ENCODE measurements at places on chromosomes 2 and 18. TPM values are rescaled to one million over a fixed set of nuclear protein-coding genes. Genes with fewer than 3 reads are reported as not detected.

DNA sequence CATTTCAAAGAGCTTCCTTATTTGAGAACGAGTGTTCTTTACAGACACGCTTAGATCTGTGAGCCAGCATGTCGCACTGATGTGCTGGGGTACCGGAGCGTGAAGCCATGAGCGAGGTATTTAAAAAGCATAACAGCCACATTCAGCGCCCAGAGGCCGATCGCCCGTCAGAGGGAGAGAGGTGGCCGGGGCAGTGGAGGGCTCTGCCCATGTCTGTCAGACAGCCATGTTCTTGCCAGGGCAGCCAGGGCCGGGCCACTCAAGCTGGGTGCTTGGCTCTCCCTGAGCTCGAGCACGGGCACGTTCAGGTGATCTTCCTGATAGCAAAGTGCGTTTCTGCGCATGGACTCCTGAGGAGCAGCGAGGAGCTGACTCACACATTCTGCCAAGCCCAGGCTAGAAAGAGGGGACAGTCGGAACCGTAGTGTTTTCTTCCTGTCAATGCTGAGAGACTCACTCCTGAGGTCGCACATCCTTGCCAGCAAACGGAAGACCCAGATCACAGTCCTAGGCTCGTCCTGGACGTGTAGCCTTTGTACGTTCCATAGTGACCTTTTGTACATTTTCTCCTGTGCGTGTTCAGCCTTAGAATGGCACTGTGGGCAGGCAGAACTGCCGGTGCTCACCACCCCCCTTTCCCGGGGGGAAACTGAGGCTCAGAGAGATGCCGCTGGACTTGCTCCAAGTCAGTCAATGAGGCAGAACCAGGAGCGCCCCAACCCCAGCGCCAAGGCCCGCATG is 100.7 kb downstream of the NFATC1 start:
- DNase-seq, result no peak

DNA sequence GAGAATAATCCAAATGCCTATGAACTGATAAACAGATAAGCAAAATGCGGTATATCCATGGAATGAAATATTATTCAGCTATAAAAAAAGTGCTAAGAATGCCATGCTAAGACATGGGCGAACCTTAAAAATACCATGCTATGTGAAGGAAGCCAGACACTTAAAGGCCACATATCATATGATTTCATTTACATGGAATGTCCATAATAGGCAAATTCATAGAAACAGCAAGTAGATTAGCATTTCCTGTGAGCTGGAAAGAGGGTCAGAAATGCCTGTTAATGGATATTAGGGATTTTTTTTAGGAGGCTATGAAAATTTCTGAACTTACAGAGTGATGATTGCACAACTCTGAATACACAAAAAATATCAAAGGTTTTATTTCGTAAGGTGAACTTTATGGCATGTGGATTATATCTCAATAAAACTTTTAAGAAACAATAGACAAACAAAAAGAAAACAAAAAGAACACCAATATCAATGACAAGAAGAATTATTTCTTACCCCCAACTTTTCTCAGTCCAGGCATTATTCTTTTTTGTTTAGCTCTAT is 1207.7 kb downstream of the SUCLG1 start:
- DNase-seq, result no peak

DNA sequence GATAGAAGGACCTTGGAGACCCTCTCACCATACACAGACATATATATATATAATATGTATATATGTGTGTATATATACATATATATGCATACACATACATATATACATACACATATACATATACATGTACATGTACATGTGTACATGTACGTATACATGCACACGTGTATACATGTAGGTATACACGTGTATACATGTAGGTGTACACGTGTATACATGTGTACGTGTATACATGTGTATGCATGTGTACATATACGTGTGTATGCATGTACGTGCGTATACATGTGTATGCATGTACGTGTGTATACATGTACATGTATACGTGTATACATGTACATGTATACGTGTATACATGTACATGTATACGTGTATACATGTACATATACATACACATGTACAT is 54.5 kb downstream of the DPP10 start:
- DNase-seq, result no peak

DNA sequence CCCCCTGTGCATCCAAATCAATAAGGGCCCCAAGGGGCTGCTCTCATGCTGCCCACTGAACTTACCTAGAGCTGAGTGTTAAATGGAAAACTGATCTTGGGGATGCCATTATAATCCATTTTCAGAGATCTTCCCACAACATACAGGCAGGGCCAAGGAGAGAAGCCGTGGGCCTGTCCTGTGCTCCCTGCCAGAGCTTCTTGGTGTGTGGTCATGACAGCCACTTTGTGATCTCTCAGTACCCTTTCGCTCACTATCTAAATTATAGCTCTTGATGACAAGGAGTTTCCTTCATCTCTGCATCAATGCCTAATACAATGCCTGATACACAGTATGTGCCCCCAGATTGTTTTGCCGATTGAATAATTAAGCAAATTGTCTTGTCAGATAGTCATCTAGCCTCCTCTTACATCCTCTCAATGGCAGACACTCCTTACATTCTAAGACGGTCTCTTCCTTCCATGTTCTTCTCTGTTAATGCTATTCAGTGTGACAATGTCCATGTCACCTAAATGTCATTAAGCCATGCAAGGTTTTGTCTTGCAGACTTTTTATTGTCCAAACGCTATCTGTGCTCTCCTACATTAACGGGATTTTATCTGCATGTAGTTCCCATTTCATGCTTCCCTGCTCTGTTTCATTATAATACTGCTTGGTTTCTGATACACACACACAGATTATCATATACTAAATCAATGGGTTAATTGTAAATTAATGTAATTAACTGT is 5.9 kb downstream of the CSRNP3 start:
- DNase-seq, result no peak

DNA sequence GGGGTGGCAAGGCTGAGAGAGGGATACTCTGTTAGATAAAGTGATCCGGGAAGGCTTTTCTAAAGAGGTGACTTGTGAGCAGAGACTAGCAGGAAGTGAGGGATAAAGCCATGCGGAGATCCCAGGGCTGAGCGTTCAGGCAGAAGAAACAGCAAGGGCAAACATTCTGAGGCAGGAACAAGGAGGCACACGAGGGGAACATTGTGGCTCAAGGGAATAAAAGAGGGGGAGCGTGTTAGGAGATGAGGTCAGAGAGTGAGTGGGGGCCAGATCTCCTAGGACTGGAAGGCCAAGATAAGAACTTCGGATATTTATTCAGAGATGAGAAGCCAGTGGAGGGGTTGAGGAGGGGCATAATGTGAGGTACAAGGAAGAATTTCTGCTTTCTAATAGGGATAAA is 67.1 kb downstream of the ACTR2 start:
- no peak for DNase-seq

DNA sequence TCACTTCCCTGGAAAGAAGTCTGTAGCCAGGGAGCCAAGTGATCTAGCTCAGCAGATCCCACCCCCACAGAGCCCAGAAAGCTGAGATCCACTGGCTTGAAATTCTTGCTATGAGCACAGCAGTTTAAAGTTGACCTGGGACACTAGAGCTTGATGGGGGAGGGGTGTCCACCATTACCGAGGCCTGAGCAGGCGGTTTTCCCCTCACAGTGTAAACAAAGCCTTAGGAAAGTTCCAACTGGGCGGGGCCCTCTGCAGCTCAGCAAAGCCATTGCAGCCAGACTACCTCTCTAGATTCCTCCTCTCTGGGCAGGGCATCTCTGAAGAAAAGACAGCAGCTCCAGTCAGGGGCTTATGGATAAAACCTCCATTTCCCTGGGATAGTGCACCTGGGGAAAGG is 887.2 kb upstream of the LRATD1 start:
- no peak for DNase-seq

- DNase-seq, result no peak
Measured at GRCh38 chr18:29226213-29226612, 1049.3 kb upstream of the CDH2 start.

- DNase-seq, result no peak
Measured at GRCh38 chr2:235478609-235479008, 15.2 kb upstream of the AGAP1 start.

DNA sequence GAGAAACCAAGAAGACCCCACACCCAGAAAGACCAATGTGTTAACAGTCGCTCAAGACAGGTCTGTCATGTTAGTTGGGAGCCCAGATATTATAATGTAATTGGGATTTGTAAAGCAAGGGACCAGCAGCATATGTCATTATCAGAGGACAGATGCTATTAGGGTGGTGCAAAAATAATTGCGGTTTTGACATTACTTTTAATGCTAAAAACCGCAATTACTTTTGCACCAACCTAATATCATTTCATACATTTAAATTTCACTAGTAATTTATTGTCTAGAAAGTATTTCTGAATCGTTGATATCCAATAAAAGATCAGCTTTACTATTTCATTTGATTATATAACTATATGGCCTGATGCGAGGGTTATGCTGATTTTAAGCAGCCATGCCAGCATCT is 131.2 kb downstream of the TTN start:
- no peak for DNase-seq

DNA sequence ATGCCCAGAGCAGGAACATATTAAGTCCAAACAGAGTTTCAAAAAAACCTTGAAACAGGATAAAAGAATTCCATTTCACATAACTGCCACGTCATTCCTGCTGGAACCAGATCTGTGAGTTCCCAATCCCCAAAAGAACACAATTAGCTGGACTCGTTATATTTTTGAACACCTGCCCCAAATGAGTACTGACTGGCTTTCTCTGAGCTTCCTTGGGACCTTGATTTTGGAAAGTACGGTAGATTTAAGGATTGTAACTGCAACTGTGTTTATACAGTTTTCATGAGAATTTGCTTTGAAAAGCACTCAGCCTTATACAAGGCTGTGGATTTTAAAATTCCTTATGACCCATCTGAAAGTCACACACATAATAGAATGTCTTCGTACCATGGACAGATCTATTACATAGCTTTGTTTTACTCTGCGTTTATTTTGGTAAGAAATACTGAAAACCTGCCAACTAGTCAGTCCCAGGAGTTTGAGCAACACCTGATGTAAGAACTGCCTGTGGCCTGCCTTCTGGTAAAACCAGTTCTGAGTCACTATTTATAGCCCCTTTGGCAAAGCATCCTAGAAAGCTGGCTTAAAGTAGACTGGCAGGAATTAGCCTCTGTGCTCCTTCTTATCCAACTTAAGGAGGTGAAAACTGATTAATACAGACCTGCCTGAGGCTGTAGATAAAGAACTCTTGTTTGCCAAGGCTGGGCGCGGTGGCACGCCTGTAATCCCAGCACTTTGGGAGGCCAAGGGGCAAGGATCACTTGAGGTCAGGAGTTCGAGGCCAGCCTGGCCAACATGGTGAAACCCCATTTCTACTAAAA is 48.1 kb downstream of the MERTK start:
- no peak for DNase-seq

DNA sequence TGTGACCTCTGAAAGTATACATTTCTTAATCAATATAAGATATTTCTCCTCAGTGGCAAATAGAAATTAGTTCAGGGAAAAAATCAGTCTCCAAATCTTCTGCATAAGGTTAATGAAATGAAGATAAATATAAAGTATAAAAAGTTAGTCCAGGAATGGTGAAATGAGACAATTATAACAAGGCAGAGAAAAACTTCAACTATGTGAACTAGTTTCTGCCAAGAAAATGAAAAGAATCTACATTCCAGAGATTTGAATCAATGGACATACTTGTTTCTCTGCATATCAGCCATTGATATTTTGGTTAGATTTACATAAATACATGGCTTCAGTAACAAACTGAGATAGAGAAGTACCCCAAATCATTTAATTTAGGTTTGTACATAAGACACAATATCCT is 249.0 kb downstream of the EXOC6B start:
- no peak for DNase-seq

DNA sequence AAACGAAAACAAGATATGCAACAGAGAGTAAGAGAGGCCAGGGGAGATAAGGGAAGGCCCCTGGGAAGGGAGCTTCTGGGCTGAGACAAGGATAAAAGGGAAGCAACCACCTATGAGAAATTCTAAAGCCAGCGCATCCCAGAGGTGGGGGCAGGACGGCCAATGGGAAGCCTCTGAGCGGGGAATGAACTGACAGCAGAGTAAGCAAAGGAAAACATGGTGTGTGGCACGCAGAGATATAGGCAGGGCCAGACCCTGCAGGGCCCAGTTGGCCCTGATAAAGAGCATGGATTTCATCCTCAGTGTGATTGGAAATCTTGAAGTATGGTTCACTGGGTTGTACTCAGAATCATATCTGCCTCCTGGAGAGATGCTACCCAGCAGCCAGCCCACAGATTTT is 78.7 kb downstream of the IRS1 start:
- DNase-seq, result no peak

DNA sequence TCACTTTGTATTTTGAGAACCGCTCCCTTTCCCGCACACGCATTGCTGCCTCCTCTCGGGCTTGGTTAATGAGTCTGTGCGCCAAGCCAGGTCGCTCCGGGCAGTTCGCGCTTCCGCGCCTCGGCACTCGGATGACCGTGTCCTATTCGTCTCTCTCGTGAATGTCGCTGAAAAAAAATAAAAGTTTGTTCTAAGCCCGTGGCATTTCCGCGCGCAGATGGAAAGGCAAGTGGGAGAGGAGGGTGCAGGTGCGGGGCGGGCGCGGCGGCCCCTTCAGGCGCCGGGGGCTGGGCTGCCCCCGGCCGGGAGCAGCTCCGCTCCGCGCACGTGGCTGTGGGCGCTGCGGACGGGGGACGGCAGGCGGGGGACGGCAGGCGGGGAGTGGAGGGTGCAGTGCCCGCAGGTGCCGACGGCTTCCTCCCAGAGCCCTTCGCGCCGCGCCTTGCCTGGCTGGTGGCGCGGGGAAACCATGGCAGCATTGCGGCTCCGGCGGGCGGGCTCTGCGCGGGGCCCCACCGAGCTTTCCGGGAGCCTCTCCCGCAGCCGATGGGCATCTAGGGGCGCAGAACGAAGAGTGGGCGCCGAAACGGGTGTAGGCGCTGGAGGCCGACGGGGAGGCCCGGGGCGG is 159.6 kb upstream of the SIX2 start:
- no peak for DNase-seq

DNA sequence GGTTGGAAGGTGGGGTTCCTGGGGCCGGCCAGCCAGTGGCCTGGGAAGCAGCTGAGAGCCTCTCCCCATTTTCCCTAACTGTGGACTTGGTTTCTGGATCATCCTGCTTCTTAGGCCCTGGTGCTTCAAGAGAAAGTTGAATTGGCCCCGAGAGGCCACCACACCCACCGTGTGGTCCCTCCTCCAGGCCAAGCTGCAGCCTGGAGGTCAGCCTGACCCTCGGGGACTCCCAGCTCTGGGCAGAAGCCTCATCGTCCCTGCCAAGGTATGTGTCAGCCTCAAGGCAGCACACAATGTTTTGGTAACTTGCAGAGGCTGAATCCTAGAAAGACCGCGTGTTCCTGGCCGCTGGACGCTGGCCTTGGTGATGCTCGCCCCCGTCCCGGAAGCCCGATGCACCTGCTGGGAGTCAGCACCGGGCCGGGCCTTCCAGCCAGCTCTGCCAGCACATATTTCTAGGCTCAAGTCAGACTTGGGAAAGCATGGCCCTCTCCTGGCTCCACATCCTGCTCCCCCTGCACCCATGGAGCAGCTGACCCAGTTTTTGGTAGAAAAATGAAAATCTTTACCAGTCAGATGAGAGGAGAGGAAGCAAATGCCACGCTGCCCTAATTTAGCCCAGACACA is 72.6 kb downstream of the ACTR2 start:
- no peak for DNase-seq

GRCh38 chr2:118843483-118844132 is 3.8 kb downstream of the EN1 start:
- no peak for DNase-seq

ITGA4 gene
- polyA plus RNA-seq, result 178 TPM

ELOA2 gene
- 0.09 TPM for polyA plus RNA-seq

MEP1B gene
- polyA plus RNA-seq, result not detected

XDH gene
- 0.04 TPM for polyA plus RNA-seq

SUCLG1 gene
- 182 TPM for polyA plus RNA-seq

ABCG5 gene
- 0.76 TPM for polyA plus RNA-seq

Measured in left renal pelvis (tissue), 4 donors.